ENCODE measurements at places on chromosomes 5 and 9. TPM values are rescaled to one million over a fixed set of nuclear protein-coding genes. Genes with fewer than 3 reads are reported as not detected.

GRCh38 chr9:4430432-4431261, 59.6 kb upstream of the SLC1A1 start:
- H3K27me3 ChIP-seq: no peaks in the 10 kb centered on the region
- no peaks in the 10 kb centered on the region for H3K36me3 ChIP-seq
- H3K4me3 ChIP-seq: no peak overlapping the region
- H3K27ac ChIP-seq: no peak overlapping the region

DNA sequence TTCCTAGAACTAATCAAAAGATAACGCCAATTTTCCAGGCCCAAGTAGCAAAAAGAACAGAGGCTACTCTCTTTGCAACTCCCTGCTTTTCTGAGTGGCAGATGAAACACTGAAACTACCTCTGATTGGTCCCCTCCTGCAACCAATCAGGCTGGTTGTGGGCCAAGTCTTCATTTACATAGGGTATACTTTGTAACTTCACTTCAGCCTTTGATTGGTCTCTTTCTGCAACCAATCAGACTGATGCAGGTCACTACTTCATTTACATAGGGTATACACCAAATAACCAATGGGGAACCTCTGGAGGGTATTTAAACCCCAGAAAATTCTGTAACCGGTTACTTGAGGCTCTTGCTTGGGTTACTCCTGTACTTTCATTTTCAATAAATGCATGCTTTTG, 289.6 kb downstream of the MED10 start:
- DNase-seq: no peak
- no peak overlapping the region for H3K27ac ChIP-seq
- H3K4me1 ChIP-seq: no peaks in the 10 kb centered on the region
- H3K27me3 ChIP-seq: no peaks in the 10 kb centered on the region

DNA sequence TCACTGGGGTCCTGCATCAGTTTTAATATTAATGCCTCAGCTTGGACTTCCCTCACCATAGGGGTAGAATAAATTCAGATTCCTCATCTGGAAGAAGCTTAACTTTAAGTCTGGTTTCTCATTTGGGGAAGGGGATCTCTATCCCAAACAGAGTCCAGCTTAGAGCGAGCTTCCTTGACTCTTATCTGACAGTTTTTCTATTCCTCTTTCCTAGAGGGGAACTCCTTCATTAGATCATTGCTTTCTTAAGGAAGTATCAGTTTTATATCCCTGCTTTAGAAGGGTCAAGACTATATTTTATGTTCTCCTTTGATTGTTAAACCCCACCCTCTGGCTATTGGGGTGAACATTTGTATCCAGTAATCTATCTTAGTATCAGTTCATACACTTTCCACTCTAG, 24.2 kb upstream of the CDC42SE2 start:
- no peak for DNase-seq
- H3K4me3 ChIP-seq: no peak overlapping the region
- H3K4me1 ChIP-seq: no peaks in the 10 kb centered on the region
- H3K27ac ChIP-seq: no peak overlapping the region
- H3K36me3 ChIP-seq: no peaks in the 10 kb centered on the region

DNA sequence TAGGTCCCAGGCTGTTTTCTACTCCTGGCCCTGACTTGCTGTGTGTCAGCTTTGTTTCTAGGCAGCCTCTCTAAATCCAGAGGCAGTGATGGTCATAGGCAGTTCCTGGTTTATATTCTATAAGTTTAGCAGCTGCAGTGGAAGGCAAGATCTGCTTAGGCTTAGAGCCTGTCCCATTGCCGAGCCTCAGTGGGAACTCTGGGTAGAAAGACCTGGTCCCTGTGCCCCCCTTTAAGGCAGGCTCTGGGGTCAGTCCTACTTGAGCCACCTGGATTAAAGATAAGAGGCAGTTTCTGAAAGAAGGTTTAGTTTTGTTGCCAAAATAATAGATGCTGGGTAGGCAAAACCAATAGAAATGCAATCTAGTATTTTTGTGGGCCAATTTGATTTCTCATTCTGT, 13.6 kb downstream of the MCCC2 start:
- H3K36me3 ChIP-seq: peaks cover 45% of the 10 kb centered on the region
- no peak for DNase-seq
- H3K27me3 ChIP-seq: no peaks in the 10 kb centered on the region
- peaks cover 3% of the 10 kb centered on the region for H3K4me1 ChIP-seq
- H3K27ac ChIP-seq: peak overlapping the region; percentile 20

- no peaks in the 10 kb centered on the region for H3K27me3 ChIP-seq
- H3K27ac ChIP-seq: no peak overlapping the region
- no peak overlapping the region for H3K4me3 ChIP-seq
- DNase-seq: no peak
- peaks cover 26% of the 10 kb centered on the region for H3K36me3 ChIP-seq
These were observed 11.9 kb downstream of the BASP1 start for GRCh38 chr5:17229313-17229712.

DNA sequence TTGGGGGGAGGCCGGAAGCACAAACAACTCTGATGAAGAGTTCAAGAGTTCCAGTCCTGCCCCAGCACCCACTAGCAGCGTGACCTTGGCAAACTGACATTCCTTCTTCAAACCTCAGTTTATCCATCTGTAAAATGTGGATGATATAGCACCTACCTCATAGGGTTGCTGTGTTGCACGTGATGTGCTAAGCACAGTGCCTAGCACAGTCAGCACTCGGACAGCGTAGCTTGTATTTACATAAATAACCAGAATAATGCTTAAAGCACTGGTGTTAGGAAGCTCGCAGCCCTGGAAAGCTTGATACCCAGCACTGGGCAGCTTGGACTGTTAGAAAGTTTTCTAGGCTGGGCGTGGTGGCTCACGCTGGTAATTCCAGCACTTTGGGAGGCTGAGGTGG, 5.1 kb downstream of the PKN3 start:
- no peak overlapping the region for H3K27ac ChIP-seq
- H3K4me3 ChIP-seq: no peak overlapping the region
- H3K36me3 ChIP-seq: no peaks in the 10 kb centered on the region
- DNase-seq: no peak
- H3K27me3 ChIP-seq: no peaks in the 10 kb centered on the region
- peaks cover 4% of the 10 kb centered on the region for H3K4me1 ChIP-seq

DNA sequence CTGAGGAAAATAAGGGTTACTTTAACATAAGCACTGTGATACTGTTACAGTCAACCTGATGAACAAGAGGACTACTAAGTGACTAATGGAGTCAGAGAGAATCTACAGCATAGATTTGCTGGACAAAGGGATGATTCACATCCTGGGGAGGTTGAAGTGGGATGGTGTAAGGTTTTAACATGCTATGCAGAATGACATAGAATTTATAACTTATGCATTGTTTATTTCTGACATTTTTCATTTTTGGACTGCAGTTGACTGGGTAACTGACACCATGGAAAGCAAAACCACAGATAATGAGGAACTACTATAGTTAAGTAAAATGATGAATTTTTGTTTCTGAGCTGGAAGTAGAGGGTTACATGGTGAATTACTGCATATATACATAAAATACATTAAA, 389.2 kb downstream of the MAT2B start:
- H3K36me3 ChIP-seq: no peaks in the 10 kb centered on the region
- H3K27ac ChIP-seq: peak overlapping the region; percentile 6
- no peaks in the 10 kb centered on the region for H3K27me3 ChIP-seq
- no peaks in the 10 kb centered on the region for H3K4me1 ChIP-seq
- DNase-seq: no peak

- H3K4me3 ChIP-seq: no peak overlapping the region
- no peaks in the 10 kb centered on the region for H3K36me3 ChIP-seq
- no peak for DNase-seq
- no peaks in the 10 kb centered on the region for H3K27me3 ChIP-seq
- H3K27ac ChIP-seq: no peak overlapping the region
These were observed 693.4 kb downstream of the KCTD16 start for GRCh38 chr5:144864118-144864517.

DNA sequence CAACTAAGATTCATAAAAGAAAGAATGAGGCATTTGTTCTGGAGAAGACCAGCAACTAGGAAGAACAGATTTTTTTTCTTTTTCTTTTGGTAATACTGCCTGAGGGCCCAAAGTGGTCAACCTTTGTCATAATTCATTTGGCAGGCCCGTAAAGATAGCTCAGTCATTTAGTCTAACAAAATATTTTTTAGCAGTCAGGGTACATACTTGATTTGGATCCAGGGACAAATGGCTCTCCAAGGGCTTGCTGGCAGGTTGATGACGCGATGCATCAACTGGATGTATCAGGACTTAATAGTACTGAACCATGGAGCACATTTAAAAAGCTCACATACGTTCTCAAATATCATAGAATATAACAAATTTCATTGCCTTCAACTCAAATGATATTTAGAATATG, 203.4 kb upstream of the ZNF608 start:
- no peak for DNase-seq
- no peak overlapping the region for H3K4me3 ChIP-seq
- no peaks in the 10 kb centered on the region for H3K4me1 ChIP-seq
- H3K36me3 ChIP-seq: no peaks in the 10 kb centered on the region
- no peak overlapping the region for H3K27ac ChIP-seq
- H3K27me3 ChIP-seq: no peaks in the 10 kb centered on the region

DNA sequence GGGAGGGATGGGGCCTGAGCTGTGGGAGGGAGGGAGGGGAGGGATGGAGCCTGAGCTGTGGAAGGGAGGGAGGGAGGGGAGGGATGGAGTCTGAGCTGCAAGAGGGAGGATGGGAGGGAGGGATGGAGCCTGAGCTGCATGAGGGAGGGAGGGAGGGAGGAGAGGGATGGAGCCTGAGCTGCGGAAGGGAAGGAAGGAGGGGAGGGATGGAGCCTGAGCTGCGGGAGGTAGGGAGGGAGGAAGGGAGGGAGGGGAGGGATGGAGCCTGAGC, 124.0 kb upstream of the ERCC6L2 start:
- H3K4me1 ChIP-seq: peaks cover 8% of the 10 kb centered on the region
- DNase-seq: no peak
- no peaks in the 10 kb centered on the region for H3K36me3 ChIP-seq
- H3K27ac ChIP-seq: no peak overlapping the region
- no peak overlapping the region for H3K4me3 ChIP-seq

GRCh38 chr5:171444582-171444981, 25.1 kb downstream of the FGF18 start:
- no peak for DNase-seq
- H3K4me3 ChIP-seq: no peak overlapping the region
- no peak overlapping the region for H3K27ac ChIP-seq
- H3K36me3 ChIP-seq: no peaks in the 10 kb centered on the region
- H3K27me3 ChIP-seq: no peaks in the 10 kb centered on the region

DNA sequence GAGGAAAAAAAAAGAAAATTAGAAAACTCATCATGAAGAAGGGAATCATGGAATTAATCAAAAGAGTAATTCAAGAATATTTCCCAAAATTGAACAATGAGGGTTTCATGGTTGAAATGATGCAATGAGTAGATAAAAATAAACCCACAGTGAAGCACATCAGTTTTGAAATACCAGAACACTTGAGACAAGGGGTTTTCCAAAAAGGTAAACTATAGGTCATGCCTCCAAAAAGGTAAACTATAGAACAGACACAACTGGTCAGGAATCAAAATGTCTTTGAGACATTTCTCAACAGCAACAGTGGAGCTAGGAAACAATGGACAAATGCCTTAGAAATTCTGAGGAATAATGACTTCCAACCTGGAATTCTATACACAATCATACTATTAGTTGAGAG, 60.2 kb upstream of the PCSK5 start:
- no peak overlapping the region for H3K4me3 ChIP-seq
- no peak for DNase-seq
- H3K27ac ChIP-seq: no peak overlapping the region

GRCh38 chr5:112983363-112983762, 6.8 kb downstream of the DCP2 start:
- peaks cover 20% of the 10 kb centered on the region for H3K36me3 ChIP-seq
- peaks cover 11% of the 10 kb centered on the region for H3K4me1 ChIP-seq
- no peaks in the 10 kb centered on the region for H3K27me3 ChIP-seq
- no peak overlapping the region for H3K27ac ChIP-seq

DNA sequence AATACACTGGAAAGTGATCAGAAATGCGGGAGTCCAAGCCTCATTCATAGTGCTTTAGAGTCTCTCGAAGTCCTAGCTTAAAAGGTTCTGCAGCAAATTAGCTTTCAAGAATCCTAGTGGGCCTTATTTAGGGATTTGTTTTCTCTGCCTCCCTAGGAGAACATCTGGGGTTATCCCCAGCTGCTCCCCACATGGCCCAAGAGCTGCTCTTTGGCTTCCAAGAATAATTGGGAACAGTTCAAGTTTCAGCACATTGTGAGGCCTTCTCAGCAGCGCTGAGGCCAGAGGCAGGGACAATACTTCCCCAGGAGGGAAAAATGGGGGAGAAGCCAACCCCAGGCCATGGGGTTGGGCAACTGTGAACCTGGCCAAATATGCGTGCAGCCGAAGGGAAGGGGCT, 108.7 kb downstream of the LIFR start:
- H3K4me1 ChIP-seq: peaks cover 5% of the 10 kb centered on the region
- no peaks in the 10 kb centered on the region for H3K27me3 ChIP-seq
- H3K4me3 ChIP-seq: no peak overlapping the region
- H3K27ac ChIP-seq: no peak overlapping the region

- H3K27ac ChIP-seq: no peak overlapping the region
- H3K4me3 ChIP-seq: no peak overlapping the region
- no peaks in the 10 kb centered on the region for H3K27me3 ChIP-seq
- peaks cover 94% of the 10 kb centered on the region for H3K4me1 ChIP-seq
These were observed 31.9 kb downstream of the CNTFR start for GRCh38 chr9:34557426-34558321.

DNA sequence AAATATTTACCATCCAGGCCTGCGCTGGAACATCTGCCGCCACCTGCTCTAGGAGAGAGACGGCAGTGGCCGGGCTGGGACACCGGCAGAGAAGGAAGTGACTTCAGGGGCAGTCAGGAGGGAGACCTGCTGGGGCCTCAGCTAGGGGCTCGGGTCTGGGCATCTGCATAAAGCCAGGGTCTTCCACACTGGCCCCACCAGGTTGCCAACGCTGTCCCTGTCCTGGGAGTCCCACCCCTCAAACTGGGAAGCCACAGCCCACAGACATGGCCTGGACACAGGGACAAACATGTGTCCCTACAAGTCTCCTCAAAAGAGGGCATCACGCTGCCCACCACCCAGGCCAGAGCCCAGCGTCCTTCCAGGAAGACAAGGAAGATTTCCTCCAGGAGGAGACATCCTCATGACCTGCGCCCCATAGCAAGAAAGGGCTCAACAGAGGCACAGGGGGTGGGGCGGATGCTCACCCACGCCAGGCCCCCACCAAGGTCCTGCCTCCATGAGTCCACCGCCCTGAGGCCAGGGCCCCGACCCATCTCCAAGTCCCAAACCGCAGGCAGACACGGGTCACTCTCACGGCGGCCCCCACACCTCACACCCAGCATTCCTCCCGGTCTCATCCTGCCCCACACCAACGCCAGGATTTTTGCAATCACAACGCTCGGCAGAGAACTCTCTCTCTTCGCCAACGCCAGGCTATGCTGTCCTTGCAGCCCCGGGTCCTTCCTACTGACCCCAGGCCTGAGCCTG, 9.0 kb downstream of the VAV2 start:
- no peak overlapping the region for H3K27ac ChIP-seq
- H3K27me3 ChIP-seq: no peaks in the 10 kb centered on the region
- H3K4me1 ChIP-seq: peaks cover 32% of the 10 kb centered on the region
- no peaks in the 10 kb centered on the region for H3K36me3 ChIP-seq
- H3K4me3 ChIP-seq: no peak overlapping the region
- DNase-seq: no peak

Gene CKMT2
- not detected for polyA plus RNA-seq

Gene POU5F2
- polyA plus RNA-seq: 0.02 TPM

Gene OR2Y1
- not detected for polyA plus RNA-seq

Gene CARTPT
- not detected for polyA plus RNA-seq

Gene SUSD3
- polyA plus RNA-seq: 0.49 TPM

Gene OTULINL
- 0.62 TPM for polyA plus RNA-seq

Gene IFNK
- not detected for polyA plus RNA-seq

Gene PCDHB9
- 2.4 TPM for polyA plus RNA-seq

Gene MEGF10
- polyA plus RNA-seq: 1.1 TPM

Gene CTNNAL1
- polyA plus RNA-seq: 32.8 TPM

Gene HSD17B4
- 166 TPM for polyA plus RNA-seq

Gene THBS4
- 1.1 TPM for polyA plus RNA-seq

Gene CD14
- 0.19 TPM for polyA plus RNA-seq

Gene IRX4
- not detected for polyA plus RNA-seq

Gene CDH12
- not detected for polyA plus RNA-seq
